ENCODE measurements at places on chromosomes 11 and 22. TPM values are rescaled to one million over a fixed set of nuclear protein-coding genes. Genes with fewer than 3 reads are reported as not detected.

GRCh38 chr11:118621071-118621783, 13.8 kb downstream of the PHLDB1 start:
- DNase-seq: no peak

DNA sequence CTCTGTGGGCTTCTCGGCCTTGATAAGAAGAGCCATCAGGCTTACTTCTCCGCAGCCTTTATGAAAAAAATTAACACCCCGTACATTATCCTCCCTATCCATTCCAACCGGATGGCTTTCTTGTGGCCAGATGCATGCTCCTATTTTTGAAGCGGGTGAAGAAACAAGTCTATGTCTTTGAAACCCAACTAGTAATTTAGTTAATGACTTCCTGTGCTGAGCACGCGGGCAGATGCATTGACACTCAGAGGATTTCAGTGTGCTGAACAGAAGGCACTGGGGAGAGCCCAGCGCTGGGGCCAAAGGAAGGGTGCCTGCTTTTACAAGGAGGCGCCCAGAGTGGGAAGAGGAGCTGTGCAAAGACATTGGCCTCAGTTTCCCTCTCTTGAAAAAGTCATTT, 53.3 kb downstream of the ARHGAP8 start:
- DNase-seq: no peak

DNA sequence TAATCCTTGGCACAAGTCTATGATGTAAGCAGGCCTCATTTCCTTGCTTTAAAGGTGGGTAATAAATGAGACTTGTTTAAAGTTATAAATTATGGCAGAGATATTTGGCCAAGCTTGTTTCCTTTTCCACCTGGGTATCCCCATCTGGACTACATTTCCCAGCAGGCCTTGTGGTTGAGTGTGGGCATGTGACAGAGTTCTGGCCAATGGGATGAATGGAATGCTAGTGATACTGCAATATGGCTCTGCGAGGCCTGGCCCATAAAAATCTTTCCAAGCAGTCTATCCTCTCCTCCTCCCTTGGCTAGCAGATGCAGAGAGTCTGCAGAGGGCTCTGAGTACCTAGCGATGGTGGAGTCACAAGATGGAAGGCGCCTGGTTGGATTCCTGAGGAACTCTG, 102.5 kb downstream of the TIMP3 start:
- DNase-seq: no peak

The TMPRSS13 gene
- 0.17 TPM for total RNA-seq

- DNase-seq: no peak
These were observed 40.2 kb downstream of the TBX1 start for GRCh38 chr22:19800761-19801244.

The TNNT3 gene
- total RNA-seq: not detected

The LDHAL6A gene
- not detected for total RNA-seq

GRCh38 chr11:76315182-76315853, 65.6 kb downstream of the THAP12 start:
- peak; percentile 17 for DNase-seq

The SHANK3 gene
- total RNA-seq: 4.0 TPM

The SLC6A5 gene
- not detected for total RNA-seq

DNA sequence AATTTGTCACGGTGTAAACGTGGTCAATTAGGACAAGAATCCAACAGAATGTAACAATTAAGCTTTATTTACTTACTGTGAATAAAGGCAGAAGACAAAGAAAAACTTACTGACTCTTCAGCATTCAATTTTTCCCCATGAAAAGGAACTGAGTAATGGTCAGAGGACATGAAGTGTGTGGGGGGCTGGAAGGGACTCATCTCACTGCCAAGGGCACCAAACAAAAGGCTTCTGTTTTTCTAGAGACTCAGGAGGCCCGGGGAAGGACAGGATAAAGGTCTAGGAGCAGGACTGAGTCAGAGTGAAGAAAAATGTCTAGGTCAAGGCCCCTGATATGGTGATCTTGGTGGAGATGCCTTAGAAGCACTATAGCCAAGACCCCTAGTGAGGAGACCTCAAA, 564.2 kb upstream of the ANO5 start:
- no peak for DNase-seq

DNA sequence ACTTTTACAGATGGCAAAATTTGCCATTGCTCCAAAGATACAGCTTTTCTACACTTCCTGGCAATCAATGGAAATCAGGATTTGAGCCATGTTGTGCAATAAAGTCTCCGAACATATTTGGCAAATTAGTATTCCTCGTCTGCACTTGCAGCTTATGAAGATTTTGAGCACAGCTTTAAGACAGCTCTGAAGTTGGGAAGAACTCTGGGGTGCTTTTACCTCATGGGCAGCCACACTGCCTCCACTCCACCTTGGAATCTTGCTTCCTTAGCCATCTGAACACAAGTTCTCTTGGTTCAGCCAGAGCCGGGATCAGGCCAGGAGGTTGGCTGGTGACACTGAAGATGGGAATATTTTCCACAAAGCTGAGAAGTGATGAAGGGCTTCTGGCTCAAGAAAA, 191.2 kb downstream of the CWF19L2 start:
- no peak for DNase-seq

The MYO18B gene
- total RNA-seq: not detected

The MMP10 gene
- 5.2 TPM for total RNA-seq

The TMEM86A gene
- 0.71 TPM for total RNA-seq

GRCh38 chr22:38397189-38398085, 57.6 kb downstream of the KCNJ4 start:
- DNase-seq: peak; percentile 50

The LARGE2 gene
- total RNA-seq: 48.1 TPM
